Erythroblast (primary cell): ENCODE measurements at places on chromosomes 1 and 21.

DNA sequence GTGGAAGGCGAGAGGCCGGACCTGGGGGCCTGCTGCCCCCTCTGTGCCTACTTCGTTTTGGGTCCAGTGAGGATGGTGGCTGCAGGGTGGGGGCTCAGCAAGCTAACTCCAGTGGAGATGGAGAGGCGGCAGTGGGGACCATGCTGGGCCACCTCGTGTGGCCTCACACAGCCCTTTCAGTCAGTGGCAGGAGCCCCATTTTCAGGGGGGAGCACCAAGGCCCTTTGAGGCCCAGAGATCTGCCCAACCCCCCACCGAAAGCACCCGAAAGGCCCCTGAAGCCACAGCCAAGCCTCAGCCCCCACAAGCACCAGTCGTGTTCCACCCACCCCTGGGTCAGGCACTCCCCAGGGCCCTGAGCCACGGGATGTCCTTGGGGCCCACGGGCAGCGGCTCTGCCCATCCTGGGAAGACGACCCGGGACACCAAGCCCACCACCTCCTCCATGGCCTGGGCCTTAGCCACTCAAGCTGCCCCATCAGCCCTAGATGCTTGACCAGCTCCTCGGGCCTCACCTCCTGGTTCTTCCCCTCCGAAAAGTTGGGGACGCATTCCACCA is 345 bp downstream of the FTCD start:
- no peak for DNase-seq

DNA sequence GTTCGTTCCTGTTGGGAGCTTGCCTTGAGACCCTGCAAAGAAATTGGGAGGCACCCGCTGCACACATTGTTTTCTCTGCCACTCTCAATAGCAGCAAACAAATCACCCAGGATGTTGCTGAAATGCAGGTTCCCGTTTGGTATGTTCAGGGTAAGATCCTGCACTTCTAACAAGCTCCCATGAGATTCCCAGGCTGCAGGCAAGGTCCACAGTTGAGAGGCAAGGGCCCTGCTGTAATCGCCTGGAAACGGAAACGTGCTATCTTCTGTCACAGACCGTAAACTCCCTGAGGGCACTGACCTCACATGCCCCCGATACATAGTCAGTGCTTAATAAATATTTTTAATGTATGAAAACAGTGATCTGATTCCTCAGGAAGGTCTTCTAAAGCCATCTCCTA is 37.8 kb downstream of the XCL1 start:
- no peak for DNase-seq

- no peak for DNase-seq
These were observed 19.3 kb upstream of the ADARB1 start for GRCh38 chr21:45054927-45055612.

GRCh38 chr1:208562151-208562960 is 318.2 kb upstream of the PLXNA2 start:
- no peak for DNase-seq

GRCh38 chr1:5937373-5937857 is 54.8 kb downstream of the NPHP4 start:
- DNase-seq: no peak
